HuH-7 (cell line): ENCODE measurements at places on chromosomes 1 and 21.

DNA sequence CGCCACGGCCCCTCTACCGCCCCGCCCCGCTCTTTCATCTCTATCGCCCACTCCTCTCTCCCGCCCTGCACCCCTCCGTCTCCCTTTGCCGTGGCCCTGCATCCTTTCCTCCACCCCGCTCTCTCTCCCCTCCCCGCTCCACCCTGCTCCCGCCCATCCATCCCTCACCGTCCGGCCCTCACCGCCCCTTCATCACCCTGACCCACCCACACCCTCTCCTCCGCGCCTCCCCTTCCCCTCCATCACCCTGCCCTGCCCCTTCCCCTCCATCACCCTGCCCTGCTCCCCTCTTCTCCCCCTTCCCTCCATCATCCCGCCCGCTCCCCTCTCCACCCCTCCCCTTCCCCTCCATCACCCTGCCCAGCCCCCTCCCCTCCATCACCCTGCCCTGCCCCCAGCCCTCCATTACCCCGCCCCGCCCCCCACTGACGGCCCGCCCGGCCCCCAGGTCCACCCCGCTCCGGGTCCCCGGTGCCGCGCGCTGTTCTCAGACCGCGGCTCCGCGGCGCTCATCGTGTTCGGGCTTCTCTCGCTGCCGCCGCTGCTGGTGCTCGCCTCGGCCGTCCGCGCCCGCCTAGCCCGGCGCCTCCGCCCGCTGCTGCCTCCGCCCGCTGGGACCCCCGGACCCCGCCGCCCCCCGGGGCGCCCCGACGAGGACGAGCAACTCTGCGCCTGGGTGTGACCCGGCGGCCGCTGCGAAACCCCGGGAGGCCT, 6.2 kb upstream of the ANKRD65 start:
- DNase-seq, result no peak

- DNase-seq, result no peak
Observed at GRCh38 chr1:43982241-43982640, 3.2 kb downstream of the B4GALT2 start.

- no peak for DNase-seq
Observed at GRCh38 chr1:241396747-241397681, 40.0 kb upstream of the RGS7 start.

DNA sequence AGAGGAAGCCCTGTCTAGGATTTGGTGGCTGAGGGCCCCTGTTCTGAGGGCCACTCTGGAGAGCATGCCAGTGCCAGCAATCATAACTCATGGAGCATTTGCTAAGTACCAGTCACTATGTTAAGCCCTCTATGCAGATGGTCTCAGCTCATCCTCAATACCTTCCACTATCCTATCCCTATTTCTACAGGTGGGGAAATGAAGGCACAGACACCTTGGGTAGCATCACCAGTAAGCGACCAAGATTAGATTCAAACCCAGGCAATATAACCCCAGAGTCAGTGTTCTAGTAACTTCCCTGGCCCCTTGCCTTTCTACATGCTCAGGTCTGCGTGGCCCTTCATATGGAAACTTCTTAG, 7.9 kb upstream of the NBPF1 start:
- DNase-seq, result no peak

- no peak for DNase-seq
Observed at GRCh38 chr1:91345395-91346005, 59.1 kb downstream of the HFM1 start.

- DNase-seq, result no peak
Observed at GRCh38 chr1:63381741-63382140, 14.3 kb downstream of the ALG6 start.

- no peak for DNase-seq
Observed at GRCh38 chr21:46077674-46078101, 20.2 kb upstream of the COL6A2 start.

- DNase-seq, result no peak
Observed at GRCh38 chr1:167491586-167492461, 26.5 kb downstream of the CD247 start.

DNA sequence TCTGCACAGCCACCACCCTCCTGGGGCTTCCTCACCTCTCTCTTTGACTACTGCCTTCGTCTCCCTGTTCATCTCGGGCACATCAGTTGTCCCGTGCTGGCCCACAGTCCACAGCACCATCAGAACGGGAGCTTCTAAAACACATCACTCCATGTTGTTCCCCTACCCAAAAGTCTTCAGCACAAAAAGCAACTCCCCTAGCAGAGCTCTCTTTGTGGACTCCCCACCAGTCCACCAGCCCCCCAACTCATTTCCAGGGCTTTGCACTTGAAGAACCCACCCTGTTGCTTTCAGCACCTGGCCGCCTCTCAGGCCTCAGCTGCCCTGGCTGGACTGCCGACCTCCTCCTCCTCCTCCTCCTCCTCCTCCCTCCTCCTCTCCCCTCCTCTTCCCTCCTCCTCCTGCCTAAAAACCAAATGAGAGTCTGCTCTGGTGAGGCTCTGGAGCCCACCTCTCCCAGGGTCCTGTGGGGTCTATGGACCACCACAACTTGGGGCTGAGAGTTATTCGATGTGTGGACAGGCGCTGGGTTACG, 251.2 kb upstream of the VAMP3 start:
- no peak for DNase-seq

DNA sequence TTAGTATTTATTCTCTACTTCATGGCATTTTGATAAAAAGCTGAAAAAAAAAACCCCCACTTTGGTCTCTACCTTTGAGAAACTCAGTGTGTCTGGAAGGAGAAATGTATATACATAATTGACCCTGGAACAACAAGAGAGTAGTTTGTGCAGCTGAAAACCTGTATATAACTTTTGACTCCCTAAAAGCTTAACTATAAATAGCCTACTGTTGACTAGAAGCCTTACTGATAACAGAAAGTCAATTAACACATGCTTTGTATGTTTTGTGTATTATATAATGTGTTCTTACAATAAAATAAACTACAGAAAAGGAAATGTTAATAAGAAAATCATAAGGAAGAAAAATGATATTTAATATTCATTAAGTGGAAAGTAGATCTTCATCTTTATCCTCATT, 88.0 kb downstream of the NEK7 start:
- no peak for DNase-seq

- DNase-seq, result no peak
Observed at GRCh38 chr1:233016798-233017197, 66.4 kb downstream of the NTPCR start.

- no peak for DNase-seq
Observed at GRCh38 chr1:154595621-154596020, 12.4 kb downstream of the ADAR start.

DNA sequence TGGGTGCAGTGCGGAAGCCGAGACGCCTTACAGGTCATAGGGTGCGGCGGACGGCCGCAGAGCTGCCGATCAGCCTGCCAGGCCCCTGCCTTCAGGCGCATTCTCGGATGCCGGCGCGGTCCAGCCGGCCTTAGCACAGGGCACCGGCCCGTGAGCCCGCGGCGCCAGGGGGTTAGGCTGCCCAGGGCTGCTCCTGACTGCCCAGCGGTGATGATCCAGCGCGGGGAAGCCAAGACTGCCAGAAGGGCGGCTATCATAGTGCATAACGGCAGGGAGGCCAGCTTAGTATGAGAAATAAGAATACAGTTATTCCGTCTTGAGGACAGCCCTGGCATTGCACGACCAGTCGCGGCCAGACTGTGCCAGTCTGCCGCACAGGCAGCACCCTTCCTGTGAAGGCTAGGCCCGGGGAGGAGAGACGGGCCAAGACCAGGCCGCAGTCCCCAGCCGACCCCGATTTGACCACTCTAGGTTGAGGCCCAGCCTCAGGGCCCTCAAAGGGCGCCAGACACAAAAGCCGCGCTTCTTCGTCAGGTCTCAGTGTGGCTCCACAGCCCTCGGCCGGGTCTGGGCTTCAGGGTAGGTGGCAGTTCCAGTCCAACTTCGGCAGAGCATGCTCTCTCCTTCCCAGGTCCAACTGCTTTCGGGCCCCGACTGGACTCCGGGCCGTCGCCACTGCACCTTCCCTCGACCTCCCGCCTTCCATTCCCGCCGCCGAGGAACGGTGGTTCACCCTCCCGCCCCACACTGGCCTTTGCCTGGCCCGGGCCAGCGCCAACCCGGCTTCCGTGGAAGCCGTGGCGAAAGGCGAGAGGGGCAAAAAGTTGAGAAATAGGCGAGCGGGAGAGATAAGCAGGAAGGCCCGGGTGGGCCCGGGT, 829 bp downstream of the ALX3 start:
- no peak for DNase-seq

GRCh38 chr21:28548291-28548690, 444.4 kb downstream of the LTN1 start:
- no peak for DNase-seq

DNA sequence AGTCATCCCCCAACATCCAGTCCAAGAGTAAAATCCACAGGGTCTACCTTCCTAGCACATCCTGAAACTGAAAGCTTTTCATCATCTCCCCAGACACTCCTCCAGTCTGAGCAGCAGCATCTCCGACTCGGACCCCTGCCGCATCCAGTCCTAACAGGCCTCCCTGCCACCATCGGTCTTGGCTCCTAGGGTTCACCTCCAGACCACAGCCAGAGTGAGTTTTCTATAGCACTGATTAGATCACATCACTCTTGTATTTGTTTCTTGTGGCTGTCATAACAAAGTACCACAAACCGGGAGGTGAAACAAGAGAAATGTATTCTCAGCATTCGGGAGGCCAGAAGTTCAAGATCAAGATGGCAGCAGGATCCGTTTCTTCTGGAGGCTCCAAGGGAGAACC, 187.8 kb downstream of the TOMM20 start:
- no peak for DNase-seq

DNA sequence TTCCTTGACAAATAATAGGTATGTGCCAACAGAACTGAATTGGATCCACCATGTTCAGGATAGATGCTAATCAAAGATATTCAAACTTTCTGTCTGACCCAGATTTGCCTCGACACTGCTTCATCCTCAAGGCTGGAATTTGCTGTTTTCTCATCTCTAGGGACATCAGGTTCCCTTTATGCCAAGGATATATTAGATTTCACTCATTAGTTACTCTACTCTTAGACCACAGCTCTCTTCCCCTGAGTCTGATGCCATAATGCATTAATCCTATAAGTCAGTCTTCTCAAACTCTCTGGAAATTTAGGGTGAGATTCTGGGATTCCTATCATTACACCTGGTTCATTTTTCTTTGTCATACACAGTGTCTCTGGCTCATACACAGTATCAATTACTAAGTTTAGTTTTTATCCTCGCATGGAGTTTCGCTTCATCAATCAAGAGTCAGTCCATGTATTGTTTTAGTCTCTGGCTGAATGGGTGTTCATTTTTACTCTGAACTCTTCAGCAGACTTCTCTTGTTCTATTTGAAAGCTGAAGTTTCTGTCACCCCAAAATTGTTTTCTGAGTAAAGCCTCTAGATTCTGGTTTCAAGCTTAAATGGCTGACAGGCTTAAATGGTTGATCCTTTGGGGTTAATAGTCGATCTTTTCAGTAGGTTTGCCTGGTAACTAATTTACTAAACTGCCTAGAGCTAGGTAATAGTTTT, 9.3 kb upstream of the DCAF6 start:
- DNase-seq, result no peak

GRCh38 chr1:75130865-75131564, 3.2 kb upstream of the LHX8 start:
- DNase-seq, result no peak

GRCh38 chr1:19182223-19182622, 27.8 kb downstream of the UBR4 start:
- no peak for DNase-seq

DNA sequence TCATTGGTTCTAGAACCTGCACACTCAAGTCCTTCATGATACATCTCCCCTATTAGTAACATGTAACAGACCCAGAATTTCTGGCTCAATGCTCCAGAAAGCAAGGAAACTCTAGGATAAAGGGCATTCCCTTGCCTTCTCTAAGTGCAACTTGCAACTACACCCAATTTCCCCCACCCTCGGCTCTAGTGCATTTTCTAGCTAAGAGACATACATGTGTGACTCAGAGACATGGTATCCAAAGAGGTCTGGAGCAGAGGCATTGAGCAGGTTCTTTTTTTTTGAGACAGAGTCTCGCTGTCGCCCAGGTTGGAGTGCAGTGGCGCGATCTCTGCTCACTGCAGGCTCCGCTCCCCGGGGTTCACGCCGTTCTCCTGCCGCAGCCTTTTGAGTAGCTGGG, 132.9 kb downstream of the ZC3H11B start:
- DNase-seq, result no peak

DNA sequence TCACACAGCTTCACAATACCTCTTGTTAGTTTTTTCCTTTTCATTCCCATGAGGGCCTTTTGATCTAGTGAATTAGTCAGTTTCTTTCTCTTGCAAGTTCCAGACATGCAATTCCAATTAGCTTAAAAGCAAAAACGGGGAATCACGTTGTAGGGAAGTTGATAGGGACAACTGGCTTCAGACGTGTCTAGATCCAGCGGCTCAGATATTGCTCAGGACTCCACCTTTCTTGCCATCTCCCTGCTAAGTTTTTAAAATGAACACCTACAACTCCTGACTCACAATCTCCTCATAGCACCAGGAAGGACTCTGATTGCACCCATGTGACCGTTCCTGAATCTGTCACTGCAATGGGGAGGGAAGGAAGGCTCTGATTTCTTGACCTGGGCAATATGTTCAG, 63.8 kb upstream of the ARHGAP29 start:
- DNase-seq, result no peak

DNA sequence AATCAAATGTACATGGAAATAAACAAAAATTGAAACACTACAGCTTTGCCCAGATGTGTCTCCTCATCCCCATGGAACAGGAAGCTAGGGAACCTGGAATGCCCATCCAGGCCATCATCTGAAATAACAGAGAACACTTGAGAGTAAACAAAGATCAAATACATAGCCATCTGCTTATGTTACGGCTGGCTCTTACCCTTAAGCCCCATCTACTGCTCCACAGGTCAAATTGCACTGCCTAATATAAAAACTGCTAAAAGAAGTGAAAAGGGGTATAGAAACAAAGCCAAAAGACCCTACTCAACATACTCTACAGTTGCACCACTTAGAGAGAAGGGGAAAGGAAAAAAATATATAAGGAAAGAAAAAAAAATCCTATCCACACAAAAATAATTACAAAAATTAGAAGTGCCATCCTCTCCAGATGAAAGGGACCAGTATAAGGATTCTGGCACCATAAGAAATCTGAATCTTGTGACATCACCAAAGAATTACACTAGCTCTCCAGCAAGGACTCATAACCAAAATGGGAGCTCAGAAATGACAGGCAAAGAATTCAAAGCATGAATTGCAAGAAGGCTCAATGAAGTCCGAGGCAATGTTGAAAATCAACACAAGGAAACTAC, 26.9 kb downstream of the OR6Y1 start:
- DNase-seq, result no peak

- no peak for DNase-seq
Observed at GRCh38 chr1:234479310-234479559, 256 bp upstream of the TARBP1 start.

DNA sequence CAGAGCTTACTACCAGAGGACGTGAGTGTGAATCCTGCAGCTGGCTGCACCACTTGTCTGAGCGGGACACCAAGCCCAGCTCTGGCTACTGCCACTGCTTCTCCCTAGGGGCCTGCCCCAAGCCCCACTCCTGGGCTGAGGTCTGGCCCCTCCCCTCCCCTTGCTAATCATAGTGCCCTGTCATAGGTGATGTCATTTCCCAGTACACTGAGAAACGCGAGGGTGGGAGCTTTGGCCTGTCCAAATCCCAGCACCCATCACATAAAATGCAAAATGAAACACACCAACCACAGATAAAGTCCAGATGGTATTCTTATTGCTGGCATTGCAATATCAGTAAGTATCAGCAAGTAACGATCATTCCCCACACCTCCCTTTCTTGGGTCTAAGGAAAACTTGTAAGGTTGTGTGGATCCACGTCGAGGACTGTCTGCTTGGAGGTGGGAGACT, 77.7 kb downstream of the TOMM20 start:
- DNase-seq, result no peak
